IMR-90 (cell line): ENCODE measurements at places on chromosomes 4 and X. TPM values are rescaled to one million over a fixed set of nuclear protein-coding genes. Genes with fewer than 3 reads are reported as not detected.
A peak's percentile ranks its signal among the peaks of the same experiment; 100 is the strongest.

The GNRHR gene
- total RNA-seq = not detected in 2 replicates

DNA sequence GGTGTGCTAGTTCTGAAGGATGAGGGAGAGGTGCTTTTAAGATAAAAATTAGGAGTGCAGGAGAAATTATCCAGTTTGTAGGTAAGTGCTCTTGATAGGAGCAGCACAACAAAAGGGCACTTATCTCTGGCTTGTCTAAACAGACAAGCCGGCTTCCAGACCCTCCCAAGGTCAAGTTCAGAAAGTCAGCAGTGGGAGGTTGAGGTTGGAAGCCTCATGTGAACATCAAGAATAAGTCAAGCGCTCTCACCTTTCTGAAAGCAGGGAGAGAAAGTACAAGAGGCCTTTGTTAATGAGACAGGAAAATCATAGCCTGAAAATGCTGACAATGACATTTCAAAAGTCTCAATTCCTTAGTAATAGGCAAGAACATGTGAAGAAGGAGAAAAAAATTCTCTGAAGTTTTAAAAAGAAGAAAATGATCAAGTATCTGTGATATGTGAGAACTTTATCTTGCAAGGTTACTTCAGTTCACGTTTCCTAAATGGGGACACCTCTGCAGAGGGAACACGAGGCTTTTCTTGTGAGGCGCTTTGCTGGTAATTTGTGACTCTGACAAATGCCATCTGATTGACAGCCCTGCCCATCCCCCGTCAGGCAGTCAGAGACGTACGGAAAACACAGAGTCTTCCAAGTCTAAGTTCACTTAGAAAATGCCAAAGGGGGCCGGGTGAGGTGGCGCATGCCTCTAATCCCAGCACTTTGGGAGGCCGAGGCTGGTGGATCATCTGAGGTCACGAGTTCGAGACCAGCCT is 62.2 kb downstream of the TIGD2 start:
- no peak overlapping the region for H3K4me3 ChIP-seq
- no peaks in the 10 kb centered on the region for H3K27me3 ChIP-seq
- no peak for DNase-seq
- no peaks in the 10 kb centered on the region for H3K4me1 ChIP-seq
- H3K27ac ChIP-seq = no peak overlapping the region
- no peaks in the 10 kb centered on the region for H3K36me3 ChIP-seq

- no peak overlapping the region for H3K27ac ChIP-seq
- no peaks in the 10 kb centered on the region for H3K36me3 ChIP-seq
- no peaks in the 10 kb centered on the region; the same call in 1 of the 2 replicates for H3K4me1 ChIP-seq
- peak; percentile 42 for DNase-seq
- no peak overlapping the region for H3K4me3 ChIP-seq
Observed at GRCh38 chrX:29841750-29842149, 373.6 kb upstream of the MAGEB2 start.

GRCh38 chr4:104073229-104073628 is 353.4 kb upstream of the TACR3 start:
- H3K4me1 ChIP-seq = no peaks in the 10 kb centered on the region
- H3K36me3 ChIP-seq = no peaks in the 10 kb centered on the region
- H3K27me3 ChIP-seq = no peaks in the 10 kb centered on the region
- no peak for DNase-seq
- no peak overlapping the region for H3K4me3 ChIP-seq
- no peak overlapping the region for H3K27ac ChIP-seq

The HTRA3 gene
- total RNA-seq = 1.1 and 1.3 TPM in 2 replicates

The PARM1 gene
- total RNA-seq = under 0.01 and 0.18 TPM in 2 replicates

DNA sequence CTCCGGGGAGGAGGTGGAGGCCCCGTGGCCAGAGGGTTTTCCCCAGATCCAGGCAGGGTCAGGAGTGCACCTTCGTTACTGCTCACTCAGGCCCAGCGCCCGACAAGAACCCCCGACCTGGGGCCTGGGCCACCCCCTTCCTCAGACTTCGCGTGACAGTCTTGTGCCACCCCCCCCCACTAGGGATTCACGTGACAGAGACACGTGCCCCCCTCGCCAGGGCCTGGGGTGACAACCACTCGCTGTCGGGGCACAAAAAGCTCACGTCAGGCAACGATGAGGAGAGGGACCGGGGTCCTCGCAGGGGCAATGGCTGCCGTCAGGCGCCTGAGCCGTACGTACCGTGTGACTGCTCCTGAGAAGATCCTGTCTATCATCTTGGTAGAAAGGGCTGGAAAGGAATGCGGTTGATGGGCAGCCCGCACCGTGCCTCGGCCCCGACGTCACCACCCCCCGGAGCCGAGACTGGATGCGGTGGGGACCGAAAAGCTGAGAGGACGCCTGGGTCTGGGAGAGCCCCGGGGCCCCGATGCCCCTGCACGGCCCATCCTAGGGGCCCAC is 23.0 kb upstream of the GTPBP6 start:
- H3K27me3 ChIP-seq = no peaks in the 10 kb centered on the region
- no peaks in the 10 kb centered on the region for H3K4me1 ChIP-seq
- DNase-seq = no peak
- H3K4me3 ChIP-seq = no peak overlapping the region

- DNase-seq = no peak
- no peaks in the 10 kb centered on the region for H3K4me1 ChIP-seq
- no peak overlapping the region for H3K4me3 ChIP-seq
- H3K27me3 ChIP-seq = peaks cover 10% of the 10 kb centered on the region
Observed at GRCh38 chr4:54107951-54108748, 8.2 kb downstream of the GSX2 start.

DNA sequence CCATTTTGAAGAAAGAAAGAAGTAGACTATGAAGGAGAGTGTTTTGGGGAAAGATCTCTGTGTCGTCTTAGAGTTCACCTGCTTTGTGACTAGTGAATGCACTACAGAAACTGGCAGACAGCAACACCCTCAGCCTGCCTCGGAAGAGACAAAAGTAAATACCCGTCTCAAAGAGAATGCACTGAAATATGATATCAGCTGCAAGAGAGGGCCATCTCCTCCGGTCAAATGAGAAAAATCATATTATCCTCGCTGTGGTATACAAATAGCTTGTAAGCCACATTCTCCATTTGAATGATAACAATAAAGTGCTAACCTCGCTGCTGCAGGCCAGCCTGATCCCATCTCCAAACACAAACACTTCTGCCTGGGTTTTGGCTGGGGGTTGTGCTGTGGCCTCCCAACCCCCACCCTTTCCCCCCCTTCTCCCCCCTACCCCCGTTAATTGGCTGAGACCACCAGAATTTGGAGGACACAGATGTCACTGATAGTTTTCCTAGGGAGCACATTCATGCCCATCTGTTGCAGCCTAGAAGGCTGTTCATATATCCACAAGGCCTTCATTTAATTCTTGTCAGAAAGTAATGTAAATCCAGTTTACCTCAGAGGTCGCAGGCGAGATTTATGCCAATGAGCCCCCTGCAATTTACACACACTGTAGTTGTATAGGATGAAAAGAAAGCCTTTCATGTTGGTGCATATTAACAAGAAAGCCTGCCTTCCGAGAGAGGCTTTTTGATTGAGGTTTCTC is 46.3 kb downstream of the ALPK1 start:
- no peak for DNase-seq
- no peaks in the 10 kb centered on the region for H3K36me3 ChIP-seq
- no peaks in the 10 kb centered on the region for H3K27me3 ChIP-seq
- no peak overlapping the region for H3K4me3 ChIP-seq

- no peak within 1 kb of the TSS for H3K27ac ChIP-seq
- H3K4me3 ChIP-seq = no peak within 1 kb of the TSS
- no peaks in the 10 kb centered on the region for H3K36me3 ChIP-seq
- H3K4me1 ChIP-seq = no peaks in the 10 kb centered on the region
Observed at GRCh38 chr4:67963356-67963755, at the start of gene TMPRSS11A. TSS of gene TMPRSS11A (minus strand) at chr4:67963493. CDS start at chr4:67963393, 100 bp downstream.

GRCh38 chr4:18698119-18698883 is 676.7 kb upstream of the LCORL start:
- no peaks in the 10 kb centered on the region for H3K4me1 ChIP-seq
- H3K27ac ChIP-seq = no peak overlapping the region
- H3K4me3 ChIP-seq = no peak overlapping the region
- no peak for DNase-seq

GRCh38 chr4:75598390-75598789 is 31.9 kb downstream of the CDKL2 start:
- DNase-seq = peak; percentile 39
- H3K27ac ChIP-seq = no peak overlapping the region
- no peaks in the 10 kb centered on the region for H3K4me1 ChIP-seq
- no peaks in the 10 kb centered on the region for H3K36me3 ChIP-seq
- no peak overlapping the region for H3K4me3 ChIP-seq

DNA sequence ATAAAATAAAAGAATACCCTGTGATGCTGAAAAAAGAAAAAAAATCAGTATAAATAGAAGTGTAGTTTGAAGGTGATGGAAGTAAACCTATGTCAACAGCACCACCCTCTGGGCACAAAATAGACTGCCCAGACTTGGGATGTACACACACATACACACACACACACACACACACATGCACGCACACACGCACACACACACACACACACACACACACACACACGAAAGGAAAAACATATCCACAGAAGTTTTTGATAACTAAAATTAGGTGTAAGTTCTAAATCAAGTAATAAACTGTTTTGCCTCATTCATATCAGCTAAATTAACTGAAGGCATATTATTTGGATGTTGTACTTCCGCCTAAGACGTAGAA is 40.5 kb downstream of the ANXA5 start:
- no peaks in the 10 kb centered on the region for H3K4me1 ChIP-seq
- H3K27me3 ChIP-seq = no peaks in the 10 kb centered on the region
- H3K27ac ChIP-seq = no peak overlapping the region
- DNase-seq = peak; percentile 79
- no peaks in the 10 kb centered on the region for H3K36me3 ChIP-seq
- no peak overlapping the region for H3K4me3 ChIP-seq

The DCAF16 gene
- total RNA-seq = 23.6 and 31.5 TPM in 2 replicates

DNA sequence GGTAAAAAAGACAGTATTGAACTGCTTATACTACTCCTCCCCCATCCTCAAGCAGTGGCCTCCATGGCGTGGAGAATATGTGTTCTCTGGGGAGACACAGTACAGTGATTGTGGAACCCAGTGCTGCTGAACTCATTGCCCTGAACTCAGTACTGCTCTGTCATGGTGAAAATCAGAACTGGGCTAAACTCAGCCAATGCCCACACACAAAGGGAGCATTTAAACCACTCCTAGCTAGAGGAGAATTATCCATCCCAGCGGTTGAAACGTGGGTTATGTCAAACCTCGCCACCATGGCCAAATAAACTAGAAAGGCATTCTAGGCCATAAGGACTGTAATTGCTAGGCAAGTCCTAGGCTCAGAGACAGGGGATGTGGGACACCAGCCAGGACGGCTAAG is 131.8 kb downstream of the SPOCK3 start:
- H3K36me3 ChIP-seq = no peaks in the 10 kb centered on the region
- no peaks in the 10 kb centered on the region for H3K27me3 ChIP-seq
- no peaks in the 10 kb centered on the region for H3K4me1 ChIP-seq
- no peak overlapping the region for H3K4me3 ChIP-seq
- no peak overlapping the region for H3K27ac ChIP-seq

- no peaks in the 10 kb centered on the region for H3K36me3 ChIP-seq
- H3K27ac ChIP-seq = no peak overlapping the region
- no peaks in the 10 kb centered on the region for H3K27me3 ChIP-seq
Observed at GRCh38 chr4:133483600-133484246, 334.6 kb downstream of the PCDH10 start.

The GAGE1 gene
- total RNA-seq = not detected in 2 replicates

DNA sequence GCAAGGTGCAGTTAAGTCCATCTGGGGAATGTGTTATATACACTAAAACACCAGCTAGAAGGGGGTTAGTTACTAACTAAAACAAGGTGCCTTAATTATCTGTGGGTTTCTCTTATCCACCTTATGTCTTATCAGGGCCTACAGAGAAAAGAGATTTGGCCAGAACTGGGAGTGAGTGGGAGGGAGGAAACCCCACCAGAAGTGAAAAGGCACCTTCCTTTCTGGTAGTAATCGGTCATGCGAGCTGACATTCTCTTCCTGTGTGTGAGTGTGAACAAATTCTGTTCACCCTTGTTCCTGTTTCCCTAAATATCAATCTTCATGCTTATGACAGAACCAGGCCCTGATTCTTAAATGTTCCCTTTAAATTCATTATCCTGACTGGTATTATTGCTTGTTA is 43.5 kb downstream of the SRPX2 start:
- H3K27me3 ChIP-seq = no peaks in the 10 kb centered on the region; the same call in 1 of the 2 replicates
- no peak overlapping the region for H3K4me3 ChIP-seq
- no peak for DNase-seq
- H3K36me3 ChIP-seq = no peaks in the 10 kb centered on the region
- no peak overlapping the region for H3K27ac ChIP-seq

- no peak for DNase-seq
- no peaks in the 10 kb centered on the region for H3K4me1 ChIP-seq
- no peak overlapping the region for H3K27ac ChIP-seq
- H3K27me3 ChIP-seq = peaks cover 4% of the 10 kb centered on the region; the same call in 1 of the 2 replicates
Observed at GRCh38 chr4:186134257-186134656, 29.8 kb downstream of the FAM149A start.

- no peaks in the 10 kb centered on the region for H3K36me3 ChIP-seq
- H3K4me3 ChIP-seq = no peak overlapping the region
- peak; percentile 44 for DNase-seq
Observed at GRCh38 chr4:5874811-5875449, 18.0 kb downstream of the CRMP1 start.

DNA sequence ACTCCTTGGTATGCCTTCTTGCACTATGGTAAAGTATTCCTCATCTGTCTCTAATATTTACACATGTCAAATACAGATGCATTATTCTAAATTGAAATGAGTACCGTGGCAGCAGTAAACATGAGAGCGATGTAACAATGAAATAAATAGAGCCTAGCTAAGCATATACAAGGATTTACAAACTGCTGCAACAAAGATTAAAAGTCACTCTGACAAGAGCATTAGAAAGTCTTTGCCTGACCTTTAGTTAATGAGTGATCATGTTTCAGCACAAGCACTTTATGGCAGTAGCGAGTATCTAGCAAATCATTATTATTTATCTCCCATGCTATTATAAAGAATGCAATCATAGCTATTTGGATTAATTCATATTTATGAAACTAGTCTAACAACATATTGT is 547.0 kb upstream of the NDST4 start:
- DNase-seq = no peak
- H3K27me3 ChIP-seq = no peaks in the 10 kb centered on the region
- H3K4me3 ChIP-seq = no peak overlapping the region
- H3K4me1 ChIP-seq = no peaks in the 10 kb centered on the region
- no peaks in the 10 kb centered on the region for H3K36me3 ChIP-seq

GRCh38 chrX:52078131-52078530 is 9.1 kb upstream of the MAGED4B start:
- H3K4me1 ChIP-seq = no peaks in the 10 kb centered on the region
- no peak overlapping the region for H3K4me3 ChIP-seq
- no peaks in the 10 kb centered on the region for H3K36me3 ChIP-seq

The IQCM gene
- total RNA-seq = not detected in 2 replicates

The TMEM271 gene
- not detected in 2 replicates for total RNA-seq

DNA sequence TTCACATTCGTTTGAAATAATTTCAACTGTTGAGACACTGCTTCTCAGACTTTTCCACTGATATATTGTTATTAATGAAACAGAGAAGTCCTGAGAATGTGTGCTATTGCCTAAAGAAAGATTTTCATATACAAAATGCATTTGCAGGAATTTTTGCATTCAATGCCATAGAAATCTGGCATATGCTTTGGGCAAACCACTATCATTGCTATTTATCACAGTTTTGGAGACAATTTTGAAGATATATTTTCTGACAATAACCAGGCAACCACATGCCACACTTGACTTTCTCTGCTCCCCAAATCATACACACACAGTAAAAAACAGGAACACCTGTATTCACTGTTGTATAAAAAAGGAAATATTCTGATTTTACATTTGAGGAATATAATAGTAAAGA is 1303.7 kb upstream of the IGFBP7 start:
- H3K4me1 ChIP-seq = no peaks in the 10 kb centered on the region
- no peak overlapping the region for H3K27ac ChIP-seq
- H3K36me3 ChIP-seq = no peaks in the 10 kb centered on the region
- DNase-seq = no peak
- no peak overlapping the region for H3K4me3 ChIP-seq

GRCh38 chr4:169627307-169627706 is 6.9 kb downstream of the CLCN3 start:
- H3K27me3 ChIP-seq = no peaks in the 10 kb centered on the region
- H3K27ac ChIP-seq = no peak overlapping the region
- H3K4me1 ChIP-seq = no peaks in the 10 kb centered on the region
- H3K4me3 ChIP-seq = no peak overlapping the region
- DNase-seq = no peak
